GM04504 (cell line): ENCODE measurements at places on chromosomes 3 and 15.
A peak's percentile ranks its signal among the peaks of the same experiment; 100 is the strongest.

DNA sequence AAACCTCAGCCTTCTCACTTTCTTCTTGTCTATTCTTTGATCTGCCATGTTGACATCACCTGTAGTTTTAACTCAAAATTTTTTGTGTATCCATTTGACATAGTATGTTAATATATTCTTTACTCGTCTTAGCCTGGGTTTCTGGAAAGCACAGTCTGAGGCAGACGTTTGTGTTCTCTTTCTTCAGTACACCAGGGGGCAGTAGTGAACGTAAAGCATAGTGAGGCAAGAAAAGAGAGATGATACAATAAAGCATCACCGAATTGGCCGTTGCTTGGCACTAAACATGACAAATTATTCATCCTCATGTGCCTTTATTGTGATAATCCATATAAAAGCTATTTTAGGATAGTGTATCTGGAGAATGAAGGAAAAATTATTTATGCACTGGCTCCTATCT is 141.0 kb upstream of the MYRIP start:
- DNase-seq: peak; percentile 18

GRCh38 chr15:40845511-40846284 is 1.9 kb downstream of the SPINT1 start:
- DNase-seq: no peak

DNA sequence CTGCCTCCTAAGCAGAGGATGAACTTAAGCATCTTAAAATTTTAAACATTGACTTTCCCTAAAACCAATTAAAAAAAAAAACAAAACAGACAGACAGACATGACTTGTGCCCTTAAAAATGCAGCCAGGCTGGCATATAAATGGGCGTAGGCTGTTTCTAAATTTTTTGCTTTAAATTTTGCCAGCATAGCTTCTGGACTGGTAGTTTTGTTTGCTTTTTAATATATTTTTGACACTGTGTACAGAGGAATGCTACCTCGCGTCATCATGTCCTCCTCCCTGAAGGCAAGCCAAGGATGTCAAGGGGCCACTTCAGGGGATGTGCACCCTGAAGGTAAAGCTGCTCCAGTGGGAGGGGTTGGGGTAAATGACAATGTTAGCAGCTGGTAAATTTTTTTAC is 134.8 kb downstream of the PGPEP1L start:
- DNase-seq: no peak

GRCh38 chr3:169354774-169355501 is 308.6 kb downstream of the MECOM start:
- DNase-seq: no peak

DNA sequence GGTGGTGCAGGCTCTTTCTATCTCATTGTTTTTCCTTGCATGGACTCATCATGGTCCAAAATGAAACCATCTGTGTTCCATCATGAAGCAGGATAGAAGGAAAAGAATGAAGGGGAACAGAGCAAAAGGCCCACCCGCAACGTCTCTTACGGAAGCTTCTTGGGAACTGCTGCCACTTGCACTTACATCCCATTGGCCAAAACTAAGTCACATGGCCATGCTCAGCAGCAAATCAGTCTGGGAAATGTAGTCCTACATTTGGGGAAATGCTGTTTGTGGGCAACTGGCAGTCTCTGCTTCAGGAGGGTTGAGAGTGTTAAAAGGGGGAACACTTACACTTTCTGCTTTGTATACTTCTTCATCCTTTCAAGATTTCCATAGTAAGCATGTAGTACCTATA is 191.6 kb downstream of the SV2B start:
- no peak for DNase-seq

GRCh38 chr3:57078344-57078634 is 17.8 kb downstream of the SPATA12 start:
- DNase-seq: peak; percentile 25

- DNase-seq: peak; percentile 3
Measured at GRCh38 chr15:74265046-74265639, 29.0 kb downstream of the CCDC33 start.

DNA sequence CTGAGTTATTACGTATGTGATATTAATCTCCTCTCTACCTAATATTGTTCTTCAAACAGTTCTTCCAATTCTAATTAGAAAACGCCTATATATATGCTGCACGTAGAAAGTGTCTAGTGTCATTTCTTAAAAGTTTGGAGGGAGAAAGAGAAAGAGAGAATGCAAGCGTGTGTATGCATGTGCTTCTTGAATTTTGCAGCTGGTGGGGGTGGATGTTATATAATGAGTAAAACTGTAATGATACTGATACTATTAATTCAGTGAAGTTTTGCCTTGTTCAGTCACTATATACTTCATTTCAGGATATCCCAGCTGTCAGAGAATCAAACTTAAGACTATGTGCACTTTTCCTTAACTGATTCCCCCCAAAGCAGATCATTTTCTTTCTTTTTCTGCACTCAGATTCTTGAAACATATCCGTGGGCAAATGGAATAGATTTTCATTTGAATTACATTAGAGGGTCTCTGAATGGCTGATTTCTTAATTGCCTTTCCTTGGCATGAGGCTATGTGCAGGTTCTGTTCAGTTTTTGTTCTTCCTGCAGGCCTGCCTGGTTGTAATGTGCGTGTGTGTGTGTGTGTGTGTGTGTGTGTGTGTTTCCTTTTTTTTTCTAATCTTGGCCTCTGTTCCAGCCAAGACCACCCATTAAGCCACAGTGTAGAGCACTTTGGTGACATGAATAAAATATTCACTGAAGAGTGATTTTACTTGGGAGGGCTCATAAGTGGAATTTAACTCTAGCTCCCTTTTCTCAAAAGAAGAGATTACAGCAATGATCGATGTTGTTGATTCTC is 617.5 kb downstream of the RBMS3 start:
- no peak for DNase-seq

DNA sequence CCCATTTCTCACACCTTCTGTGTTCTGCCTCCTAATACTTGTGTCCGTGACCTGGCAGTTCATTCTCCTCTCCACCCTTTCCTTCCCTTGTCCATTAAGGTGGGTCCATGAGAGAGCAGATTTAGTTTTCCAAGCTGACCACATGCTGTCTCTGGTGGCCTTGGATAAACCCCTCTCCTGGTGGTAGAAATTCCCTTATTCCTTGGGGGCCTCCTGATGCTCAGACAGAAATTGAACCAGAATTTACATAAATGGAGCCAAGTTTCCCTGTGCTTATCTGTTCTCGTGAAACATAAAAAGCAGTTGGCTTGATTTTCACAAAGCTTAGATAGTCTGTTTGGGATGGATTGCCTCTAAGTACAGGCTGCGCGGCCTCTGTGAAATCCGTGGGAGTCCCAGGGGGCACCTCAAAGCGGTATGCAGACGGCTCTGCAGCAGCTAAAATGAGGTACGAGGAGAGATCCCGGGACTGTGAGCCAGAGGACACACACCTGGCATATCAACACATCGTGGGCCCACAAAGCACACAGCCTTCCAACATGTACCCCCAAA is 101.0 kb upstream of the NMNAT3 start:
- DNase-seq: no peak

- no peak for DNase-seq
Measured at GRCh38 chr15:86506401-86506800, 426.7 kb downstream of the AGBL1 start.

DNA sequence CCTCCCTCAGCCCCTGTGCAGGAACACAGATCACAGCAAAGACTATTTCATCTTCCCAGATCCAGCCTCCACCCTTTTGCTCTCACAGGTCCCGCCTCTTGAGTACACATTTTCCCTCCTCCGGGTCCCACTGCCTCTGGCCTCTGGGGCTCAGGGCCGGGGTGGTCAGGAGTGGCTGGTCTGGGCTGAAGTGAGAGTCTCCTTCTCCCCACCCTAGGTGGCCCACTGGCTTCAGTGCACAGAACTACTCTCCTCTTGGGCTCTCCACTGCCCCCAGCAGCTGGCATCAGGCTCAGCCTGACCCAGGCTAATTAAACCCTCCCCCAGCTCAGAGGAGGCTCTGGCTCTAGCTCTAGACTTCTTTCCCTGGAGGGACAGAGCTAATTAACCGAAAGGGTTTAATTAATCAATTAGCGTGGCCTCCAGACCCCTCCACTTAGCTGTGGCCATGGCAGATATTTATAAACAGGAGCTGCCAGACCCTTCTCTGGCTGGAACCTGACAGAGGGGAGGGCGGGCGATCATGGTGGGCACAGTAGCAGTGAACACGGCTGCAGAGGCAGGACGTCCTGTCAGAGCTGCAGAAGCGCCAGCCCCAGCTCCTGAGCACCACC is 15.1 kb downstream of the DUSP7 start:
- no peak for DNase-seq

DNA sequence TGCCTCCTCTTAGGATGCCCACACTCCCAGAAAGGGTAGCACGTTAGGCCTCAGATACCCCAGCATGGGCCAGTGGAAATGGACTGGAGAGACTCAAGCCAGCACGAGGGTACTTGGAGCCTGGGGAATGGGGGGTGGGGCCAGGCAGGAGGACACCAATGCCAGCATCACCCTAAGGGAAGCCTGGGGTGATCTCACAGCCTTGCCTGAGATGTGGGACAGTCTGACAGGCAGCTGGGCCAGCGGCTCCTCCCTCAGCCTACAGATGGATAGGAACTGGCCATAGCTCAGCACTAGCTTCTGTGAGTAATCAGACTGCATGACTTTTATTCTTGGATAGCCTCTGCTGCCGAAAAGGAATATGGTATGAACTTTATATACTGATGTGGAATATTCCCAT is 59.6 kb upstream of the MRPS22 start:
- DNase-seq: no peak
